GM04503 (cell line): ENCODE measurements at places on chromosomes 7 and 10.

DNA sequence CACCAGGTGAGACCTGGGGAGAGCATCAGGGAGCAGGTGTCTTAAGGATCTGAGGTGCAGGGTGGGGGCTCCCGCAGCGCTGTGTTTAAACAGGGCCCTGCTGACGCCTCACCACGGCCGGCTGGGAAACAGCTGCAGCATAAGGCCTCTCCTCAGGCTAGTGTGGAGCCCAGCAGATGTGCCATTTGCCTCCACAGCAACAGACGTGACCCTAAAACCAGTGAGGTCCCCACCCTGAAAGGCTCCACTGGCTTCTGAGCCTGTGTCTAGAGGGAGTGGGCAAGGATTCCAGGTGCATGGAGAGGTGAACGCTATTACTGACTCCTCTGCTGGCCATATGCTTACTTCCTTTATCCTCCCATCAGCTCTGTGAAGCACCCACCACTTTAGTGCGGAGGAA lies 47.8 kb downstream of the SYPL1 start:
- no peak for DNase-seq

DNA sequence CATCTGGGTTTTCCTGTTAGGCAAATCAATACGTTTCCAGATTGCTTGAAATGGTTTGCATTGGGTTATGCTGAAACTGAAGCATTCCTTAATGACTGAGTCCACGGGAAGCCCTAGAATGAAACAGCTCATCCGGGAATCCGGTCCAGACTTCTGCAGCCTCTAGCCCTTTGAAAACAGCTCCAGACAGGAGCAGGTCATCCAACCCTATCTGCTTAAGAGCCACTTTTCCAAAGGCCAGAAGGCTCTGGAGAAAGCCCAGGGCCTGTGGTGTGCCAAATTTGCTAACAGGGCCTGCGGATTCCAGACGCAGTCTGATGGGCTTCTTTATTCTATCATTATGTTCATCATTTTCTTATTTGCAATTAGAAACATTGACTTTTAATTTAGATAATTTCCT lies 265.4 kb downstream of the SKIDA1 start:
- no peak for DNase-seq

GRCh38 chr10:17001961-17002749 lies 127.5 kb downstream of the CUBN start:
- peak; percentile 99 for DNase-seq

DNA sequence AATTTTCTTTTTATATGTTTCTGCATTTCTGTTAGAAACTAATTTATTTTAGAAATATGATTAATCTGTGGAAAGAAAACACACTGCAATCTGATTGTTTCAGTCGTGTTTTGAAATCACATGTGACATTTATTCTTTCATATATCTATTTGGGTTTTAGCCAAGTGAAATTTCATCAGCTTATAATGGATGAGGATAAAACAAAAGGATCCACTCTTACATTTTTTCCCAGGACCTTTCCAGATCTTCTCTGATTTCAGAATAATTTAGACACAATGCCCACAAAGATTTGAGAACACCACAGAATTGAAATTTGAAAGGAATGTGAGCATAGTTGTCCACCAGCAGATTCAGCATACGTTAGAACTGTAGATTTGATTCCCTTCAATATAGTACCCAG lies 29.1 kb downstream of the CBLL1 start:
- no peak for DNase-seq

DNA sequence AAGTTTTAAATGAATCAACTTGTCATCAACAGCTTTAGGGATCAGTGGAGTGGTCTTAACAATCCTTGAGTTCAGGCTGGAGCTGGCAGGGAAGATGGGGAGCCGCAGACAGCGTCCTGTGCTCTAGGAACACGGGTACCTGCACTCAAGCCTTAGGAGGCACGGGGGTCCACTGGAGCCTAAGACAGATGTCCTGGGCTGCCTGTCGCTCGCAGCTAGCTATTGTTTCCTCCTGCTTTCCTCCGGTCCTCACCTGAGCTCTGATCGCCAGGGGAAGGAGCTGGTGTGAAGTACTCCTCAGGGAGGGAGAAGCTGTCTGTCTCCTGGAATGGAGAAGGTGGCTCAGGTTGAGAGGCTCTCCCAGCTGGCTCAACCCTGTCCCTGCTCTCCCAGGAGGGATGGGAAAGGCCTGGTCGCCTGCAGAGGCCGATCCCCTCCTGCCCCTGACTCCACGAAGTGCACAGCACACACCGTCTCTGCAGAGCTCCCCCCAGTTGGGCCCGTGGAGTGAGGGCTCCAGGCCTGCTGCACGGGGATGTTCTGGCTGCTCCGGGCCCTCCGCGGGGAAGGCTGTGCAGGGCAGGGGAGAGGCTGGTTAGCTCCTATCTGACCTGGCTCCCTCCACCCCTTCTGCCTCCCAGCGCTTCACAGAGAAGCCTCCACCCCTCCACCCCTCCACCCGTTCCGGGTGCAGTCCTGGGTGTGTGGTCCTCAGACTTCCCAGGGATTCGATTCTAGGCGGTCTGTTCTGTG lies 14.5 kb upstream of the PYROXD2 start:
- DNase-seq: no peak

GRCh38 chr7:4650433-4651047 lies 31.6 kb upstream of the FOXK1 start:
- DNase-seq: no peak
